Activated naive CD8-positive, alpha-beta T cell treated with anti-CD3 and anti-CD28 coated beads for 36 hours (primary cell): ENCODE measurements at places on chromosomes 13 and 19. TPM values are rescaled to one million over a fixed set of nuclear protein-coding genes. Genes with fewer than 3 reads are reported as not detected.

DNA sequence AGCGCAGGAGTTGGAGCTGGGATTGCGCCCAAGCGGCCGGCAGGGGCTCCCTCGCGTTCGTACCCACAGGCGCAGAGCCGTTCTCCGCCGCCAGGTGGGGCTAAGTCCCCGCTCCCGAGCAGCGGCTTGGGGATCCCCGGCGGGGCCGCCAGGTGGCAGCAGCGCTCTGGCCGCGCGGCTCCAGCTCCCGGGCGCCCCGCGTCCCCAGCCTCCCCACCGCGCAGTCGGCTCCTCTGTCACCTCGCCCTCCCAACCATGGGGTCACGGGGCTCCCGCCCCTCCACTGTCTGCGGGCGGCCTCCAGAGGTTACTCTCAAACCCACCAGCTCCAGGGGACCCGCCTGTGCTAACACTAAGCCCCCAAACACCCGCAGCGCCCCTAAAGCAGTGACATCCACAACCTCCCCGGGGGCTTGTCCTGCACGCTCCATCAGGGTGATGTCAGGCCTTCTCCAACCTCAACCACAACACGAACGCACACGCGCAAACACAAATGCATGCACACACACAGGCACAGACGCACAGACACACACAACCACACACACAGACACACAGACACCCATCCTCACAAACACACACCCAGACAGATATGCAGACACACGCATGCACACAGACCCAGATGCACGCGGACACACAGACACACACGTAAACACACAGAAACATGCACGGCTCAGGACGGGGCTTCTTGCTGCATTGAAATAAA, 18.4 kb upstream of the KCTD15 start:
- DNase-seq: peak; percentile 86

GRCh38 chr19:18919900-18920214, 342 bp downstream of the DDX49 start:
- DNase-seq: no peak

The TEX29 gene
- 0.46 TPM for total RNA-seq

DNA sequence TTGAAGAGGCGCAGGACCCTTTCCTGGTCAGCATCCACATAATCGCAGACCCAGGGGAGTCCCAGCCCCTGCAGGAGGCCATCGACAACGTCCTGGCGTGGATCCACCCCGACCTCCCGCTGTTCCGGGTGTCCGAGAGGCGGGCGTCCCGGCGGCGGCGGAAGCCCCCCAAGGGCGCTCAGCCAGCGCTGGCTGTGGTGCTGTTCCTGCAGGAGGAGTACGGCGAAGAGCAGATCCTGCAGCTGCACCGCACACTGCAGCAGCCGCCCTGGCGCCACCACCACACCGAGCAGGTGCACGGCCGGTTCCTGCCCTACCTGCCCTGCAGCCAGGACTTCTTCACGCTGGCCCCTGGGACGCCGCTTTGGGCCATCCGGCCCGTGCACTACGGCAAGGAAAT, 29.3 kb downstream of the FAM124A start:
- no peak for DNase-seq

DNA sequence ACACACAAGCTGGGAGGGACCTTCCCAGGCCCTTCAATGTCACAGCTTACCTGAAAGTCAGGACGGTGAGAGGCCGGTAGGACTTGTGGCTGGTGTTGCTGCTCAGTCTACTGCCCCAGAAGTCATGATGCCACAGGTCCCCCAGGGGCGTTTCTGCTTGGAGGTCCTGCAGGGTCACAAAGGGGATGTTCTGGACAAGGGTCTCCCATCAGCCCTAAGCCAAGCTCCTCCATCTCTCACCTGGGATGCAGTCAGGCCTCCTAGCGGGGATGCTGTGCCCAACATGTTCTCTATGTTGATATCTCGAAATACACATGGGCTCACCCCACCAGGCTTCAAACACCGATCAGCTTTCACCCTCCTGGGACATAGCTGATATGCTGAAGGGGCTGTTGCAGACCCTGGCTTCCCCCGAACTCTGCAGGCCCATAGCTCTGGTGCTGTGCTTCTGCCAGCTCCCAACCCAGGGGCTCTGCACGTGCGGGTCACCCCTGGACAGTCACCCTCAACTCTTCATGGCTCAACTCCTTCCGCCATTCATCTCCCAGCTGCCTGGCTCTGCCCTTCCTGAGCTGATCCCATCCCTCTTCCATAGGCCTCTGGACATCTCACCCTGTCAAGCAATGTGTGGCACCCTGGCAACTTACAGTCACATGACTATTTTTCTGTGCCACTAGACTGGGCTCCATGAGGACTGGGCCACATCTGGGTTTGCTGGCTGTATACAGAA, 10.3 kb downstream of the TMTC4 start:
- no peak for DNase-seq

GRCh38 chr13:40933508-40934204, 85.5 kb downstream of the ELF1 start:
- DNase-seq: no peak

The MEF2B gene
- total RNA-seq: 2.3 TPM

GRCh38 chr13:51734786-51735185, 69.2 kb downstream of the DHRS12 start:
- DNase-seq: no peak

GRCh38 chr19:2694196-2694595, 8.3 kb downstream of the GNG7 start:
- no peak for DNase-seq

- no peak for DNase-seq
These were observed 7.9 kb upstream of the FRY start for GRCh38 chr13:32023698-32024097.

DNA sequence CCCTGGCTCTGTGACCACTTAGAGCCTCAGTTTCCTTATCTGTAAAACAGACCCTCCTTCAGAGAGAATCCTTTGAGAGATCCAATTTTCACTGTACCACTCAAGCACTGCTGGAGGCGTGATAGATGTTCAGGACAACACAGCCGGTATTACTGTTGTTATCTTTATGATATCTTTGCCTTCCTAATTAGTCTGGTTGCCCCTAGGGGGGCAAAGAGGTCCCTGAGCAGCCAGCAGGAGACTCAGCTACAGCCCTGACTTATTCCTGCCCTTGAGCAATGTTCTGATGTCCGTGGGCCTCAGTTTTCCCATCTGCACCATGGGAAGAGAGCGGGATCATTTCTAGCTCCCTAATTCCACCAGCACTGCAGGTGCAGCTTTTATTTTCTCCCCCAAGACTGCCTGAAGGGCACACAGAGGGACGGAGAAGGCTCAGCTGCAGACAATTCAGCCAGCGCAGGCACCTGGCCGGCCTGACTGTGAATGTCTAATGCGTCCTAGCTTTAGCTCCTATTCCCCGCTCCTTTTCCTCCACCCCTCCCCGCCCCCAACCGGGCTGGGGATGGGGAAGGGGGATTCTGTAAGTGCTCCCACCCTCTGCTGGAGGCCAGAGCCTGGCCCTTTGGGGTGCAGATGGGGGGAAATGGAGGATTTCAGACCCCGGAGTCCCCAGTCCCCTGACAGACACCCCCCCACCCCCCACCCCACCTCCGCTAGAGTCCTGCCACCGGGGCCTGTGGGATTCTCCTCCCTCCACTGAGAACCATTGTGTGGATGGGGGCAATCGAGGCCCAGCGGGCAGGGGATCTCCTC, 16.2 kb downstream of the TLE5 start:
- no peak for DNase-seq

DNA sequence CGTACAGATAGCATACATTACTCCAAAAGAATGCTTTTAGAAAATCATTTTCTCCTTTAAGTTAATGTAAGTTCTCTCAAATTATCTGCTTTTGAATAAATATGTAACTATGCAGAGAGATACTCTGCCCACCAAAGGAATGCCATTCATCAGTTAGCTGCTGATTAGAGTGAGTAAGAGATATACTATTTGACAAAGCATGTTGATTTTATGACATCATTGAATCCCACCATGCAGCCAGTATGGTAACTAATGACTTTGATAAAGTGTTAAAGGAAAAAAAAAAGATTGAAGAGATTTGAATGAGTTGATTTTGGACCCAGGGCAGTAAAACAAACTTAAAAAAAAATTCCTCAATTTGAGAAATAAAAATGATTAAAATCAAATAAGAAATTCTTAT, 521.5 kb downstream of the SLITRK6 start:
- DNase-seq: no peak

The ZNF559 gene
- total RNA-seq: 13.0 TPM

The IGFL2 gene
- total RNA-seq: not detected

- DNase-seq: no peak
These were observed 54.4 kb upstream of the RGCC start for GRCh38 chr13:41402691-41403511.

- no peak for DNase-seq
These were observed 507.2 kb upstream of the SLC10A2 start for GRCh38 chr13:103573446-103573845.

GRCh38 chr13:111539791-111540446, 219.5 kb downstream of the TEX29 start:
- no peak for DNase-seq

DNA sequence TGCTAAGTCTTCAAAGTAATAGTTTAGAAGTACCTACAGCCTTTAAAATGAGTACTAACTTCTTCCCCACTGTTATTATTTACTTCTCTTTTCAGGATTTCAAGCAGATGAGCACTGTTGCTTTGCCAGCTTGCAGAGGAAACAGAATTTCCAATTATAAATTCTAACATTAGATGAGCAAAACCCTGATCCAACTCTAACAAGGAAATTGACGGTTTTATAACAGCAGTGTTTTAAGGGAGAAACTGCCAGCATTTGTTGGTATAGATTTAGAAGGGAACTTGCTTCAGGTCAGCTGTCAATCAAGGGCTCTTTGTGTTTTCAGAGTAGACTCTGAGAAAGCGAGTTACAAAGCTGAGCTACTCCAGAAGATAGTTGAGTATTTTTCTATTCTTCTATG, 120.5 kb downstream of the RAP2A start:
- DNase-seq: no peak

DNA sequence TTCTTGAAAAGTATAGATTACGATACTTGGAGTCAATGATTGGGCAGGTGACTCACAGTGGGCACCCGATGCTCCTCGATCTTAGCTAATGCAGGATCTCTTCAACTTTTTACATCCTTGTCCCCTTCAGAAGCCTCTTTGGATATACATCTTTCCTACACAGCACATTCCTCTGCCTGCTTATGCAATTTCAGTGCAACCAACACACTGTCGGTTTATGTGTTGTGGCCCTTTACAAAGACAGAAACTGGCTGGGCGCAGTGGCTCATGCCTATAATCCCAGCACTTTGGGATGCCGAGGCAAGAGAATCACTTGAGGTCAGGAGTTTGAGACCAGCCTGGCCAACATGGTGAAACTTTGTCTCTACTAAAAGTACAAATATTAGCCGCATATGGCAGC, 2.6 kb downstream of the GPR42 start:
- DNase-seq: no peak

The ANGPTL4 gene
- total RNA-seq: 2.1 TPM

The RPS19 gene
- 3,012 TPM for total RNA-seq

DNA sequence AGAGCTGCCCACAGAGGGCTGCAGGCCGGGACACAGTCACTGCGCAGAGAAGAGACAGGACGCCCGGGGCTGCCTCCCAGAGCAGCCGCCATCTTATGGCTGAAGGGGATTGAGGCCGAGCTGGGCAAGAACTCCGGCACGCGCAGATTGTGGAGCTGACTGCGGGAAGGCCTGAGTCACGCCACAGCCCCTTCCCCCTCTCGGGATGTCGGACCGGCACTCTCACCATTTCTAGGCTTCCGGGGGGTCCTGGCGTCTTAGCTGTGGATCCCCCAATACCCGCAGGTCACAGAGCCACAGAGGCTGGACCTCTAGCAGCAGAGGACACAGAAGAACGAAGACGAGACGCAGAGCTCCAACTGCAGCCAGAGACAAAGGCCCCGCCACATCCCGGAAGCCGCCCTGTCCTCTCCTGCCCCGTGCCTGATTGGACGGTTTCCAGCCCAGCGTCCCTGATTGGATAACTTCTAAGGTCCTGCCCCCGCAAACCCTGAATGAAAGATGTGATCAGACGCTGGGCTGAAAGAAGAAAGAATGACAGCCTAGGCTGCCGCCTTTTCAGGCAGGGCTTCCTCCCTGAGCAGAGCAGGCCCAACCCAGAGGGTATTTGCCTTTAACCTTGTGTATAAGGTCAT, at the start of gene ZNF43:
TSS of gene ZNF43 (minus strand) at position 373 of the 635 bp plus-strand sequence. CDS start at position 229, 144 bp downstream.
- DNase-seq: peak; percentile 89

The C5AR1 gene
- 1.4 TPM for total RNA-seq

- no peak for DNase-seq
These were observed 2.7 kb downstream of the MYO9B start for GRCh38 chr19:17078036-17078919.

GRCh38 chr19:53982001-53982451, 9.4 kb upstream of the CACNG6 start:
- DNase-seq: no peak

- DNase-seq: no peak
These were observed 1442.9 kb downstream of the SLITRK1 start for GRCh38 chr13:82439159-82439904.

The SLC10A2 gene
- not detected for total RNA-seq

GRCh38 chr19:48556163-48556562, 4.2 kb downstream of the SULT2B1 start:
- DNase-seq: no peak

The ZNF728 gene
- total RNA-seq: not detected

DNA sequence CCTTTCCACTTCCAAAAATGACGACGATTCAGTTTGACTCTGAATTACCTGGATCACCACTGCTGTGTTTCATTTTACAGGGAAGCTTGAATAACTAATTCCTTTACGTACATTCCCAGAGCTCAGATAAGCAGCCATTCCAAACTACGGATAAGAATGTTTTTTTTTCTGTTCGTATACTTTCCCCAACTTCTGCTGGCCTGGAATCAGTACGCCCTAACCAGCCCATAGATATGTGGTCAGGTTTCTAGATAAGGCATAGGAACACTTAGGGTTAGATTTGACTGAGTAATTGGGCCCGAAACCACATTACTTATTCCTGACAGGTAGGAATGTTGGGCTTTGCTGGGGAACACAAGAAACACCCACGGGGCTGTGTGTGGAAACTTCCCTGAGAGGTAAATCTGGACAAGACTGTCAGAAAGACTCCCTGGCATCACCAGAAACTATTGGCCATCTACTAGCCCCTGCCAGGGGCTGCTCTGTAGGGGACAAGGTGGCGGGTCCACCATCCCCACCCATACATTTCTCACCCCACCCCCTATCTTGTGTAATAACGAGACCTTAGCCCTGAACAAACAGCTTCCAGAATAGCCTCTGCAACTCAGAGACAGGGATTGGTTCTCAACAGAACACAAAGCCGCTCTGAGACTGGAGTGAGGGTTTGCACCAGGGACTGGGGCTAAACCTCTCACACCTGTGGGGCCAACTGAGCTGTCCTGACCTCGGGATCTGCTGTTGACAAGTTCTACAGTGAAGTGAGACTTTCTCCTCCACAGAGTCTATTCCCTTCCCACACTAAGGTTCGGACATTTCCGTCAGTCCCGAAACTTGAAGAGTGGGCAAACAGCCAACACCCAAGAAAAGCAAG, 15.6 kb downstream of the RHPN2 start:
- DNase-seq: no peak

GRCh38 chr13:101841698-101842097, 389.2 kb downstream of the ITGBL1 start:
- no peak for DNase-seq
